ENCODE measurements at places on chromosomes 16 and 17.

GRCh38 chr16:65991149-65991701, 375.3 kb upstream of the CDH5 start:
- DNase-seq = no peak

GRCh38 chr17:75131278-75132017, at the start of gene NT5C:
Gene NT5C (minus strand): TSS chr17:75131742. CDS start chr17:75131707, 35 bp downstream.
- peak; percentile 72 for DNase-seq

- no peak for DNase-seq
These were observed 3.6 kb downstream of the FA2H start for GRCh38 chr16:74770831-74771526.

- DNase-seq = peak; percentile 33
These were observed 97.9 kb downstream of the ADCY9 start for GRCh38 chr16:4018391-4018790.

GRCh38 chr16:1078579-1079021, 6.1 kb downstream of the SSTR5 start:
- peak; percentile 90 for DNase-seq

DNA sequence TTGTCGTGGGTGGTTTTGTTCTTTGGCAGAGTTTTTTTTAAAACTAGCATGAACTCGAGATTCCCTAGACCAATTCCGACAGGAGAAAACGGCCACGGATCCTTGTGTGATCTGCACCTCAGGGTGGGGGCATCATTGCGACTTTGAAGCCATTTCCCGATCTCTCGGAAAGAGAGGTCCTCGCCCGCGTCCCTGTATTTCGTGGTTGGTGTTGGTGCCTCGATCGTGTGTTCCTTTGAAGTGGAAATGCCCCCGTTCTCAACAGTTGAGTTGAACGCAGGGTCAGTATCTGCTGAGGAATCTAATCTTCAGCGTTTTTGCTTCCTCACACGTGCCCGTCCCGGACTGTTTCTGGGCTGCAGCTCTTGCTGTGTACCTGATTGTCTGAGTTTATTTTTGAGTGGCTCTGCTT, 1.1 kb downstream of the CRAMP1 start:
- DNase-seq = peak; percentile 13

- DNase-seq = peak; percentile 82
These were observed 19.8 kb downstream of the CARHSP1 start for GRCh38 chr16:8848939-8849391.

Data from MCF 10A (cell line).